ENCODE measurements at places on chromosomes 4 and X.

GRCh38 chrX:50812995-50813842 lies 775 bp downstream of the SHROOM4 start:
- DNase-seq, result peak; percentile 1

DNA sequence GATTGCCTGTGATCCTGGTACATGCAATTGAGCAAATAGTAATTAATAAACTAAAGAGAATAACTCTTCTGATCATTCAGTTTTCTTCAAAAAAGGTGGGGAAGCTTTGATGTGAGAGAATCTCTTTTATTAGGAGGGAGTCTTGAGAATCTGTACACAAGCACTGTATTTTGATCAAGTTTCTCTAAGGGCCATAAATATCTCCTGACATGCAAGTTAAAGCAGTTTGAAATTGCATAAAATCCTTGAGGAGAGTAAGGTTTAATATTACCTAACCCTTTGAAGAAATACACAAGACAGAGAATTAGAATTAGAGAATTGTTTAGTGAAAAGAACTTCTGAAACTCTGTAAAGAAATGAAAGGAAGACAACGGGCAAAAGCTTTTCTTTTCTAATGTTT lies 326.9 kb downstream of the FAT4 start:
- DNase-seq, result no peak

DNA sequence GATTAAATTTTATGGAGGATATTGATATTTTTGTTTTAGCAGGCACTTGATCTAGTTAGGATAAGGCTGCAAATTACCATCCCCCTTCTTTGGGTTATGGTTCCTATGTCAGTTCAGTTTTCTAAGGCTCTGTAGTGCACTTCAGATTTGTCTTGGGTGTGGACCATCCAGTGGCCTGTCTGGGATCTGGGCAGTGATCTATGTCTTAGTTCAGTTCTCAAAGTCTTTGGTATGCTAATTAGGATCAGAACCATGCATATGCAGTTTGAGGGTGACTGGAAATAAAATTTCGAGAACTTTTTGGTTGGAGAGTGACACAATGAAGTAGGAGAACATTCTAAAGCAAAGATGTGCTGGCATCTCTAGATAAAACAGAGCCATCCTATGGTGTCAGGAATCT lies 388.2 kb downstream of the MID1IP1 start:
- DNase-seq, result no peak

DNA sequence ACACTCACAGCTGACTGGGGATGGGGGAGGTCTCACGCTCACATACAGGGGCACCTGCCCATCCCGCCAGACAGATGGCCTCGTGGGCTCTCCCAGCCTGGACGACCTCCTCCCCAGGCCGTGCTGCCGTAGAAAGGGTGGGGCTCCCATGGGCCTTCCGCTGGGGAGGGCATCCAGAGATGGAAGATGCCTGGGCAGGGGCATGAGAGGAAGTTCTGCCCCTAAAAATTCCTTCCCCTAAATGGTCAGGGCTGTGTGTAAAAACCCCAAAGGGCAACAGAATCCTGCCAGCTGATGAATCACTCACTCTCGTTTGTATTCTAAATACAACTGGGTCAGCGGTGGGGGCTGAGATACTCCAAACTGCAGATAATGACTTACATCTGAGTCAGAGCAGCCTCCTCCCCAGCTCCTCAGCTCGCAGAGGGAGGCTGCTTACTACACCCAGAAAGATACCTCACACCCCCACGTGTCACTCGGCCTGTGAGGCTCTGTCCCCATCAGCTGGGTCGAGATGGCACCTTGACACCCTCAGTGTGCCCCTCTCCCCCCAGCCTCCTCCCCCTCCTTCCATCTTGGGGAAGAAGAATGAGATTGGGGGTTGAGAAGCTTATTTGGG lies 10.1 kb downstream of the WDR1 start:
- DNase-seq, result no peak

DNA sequence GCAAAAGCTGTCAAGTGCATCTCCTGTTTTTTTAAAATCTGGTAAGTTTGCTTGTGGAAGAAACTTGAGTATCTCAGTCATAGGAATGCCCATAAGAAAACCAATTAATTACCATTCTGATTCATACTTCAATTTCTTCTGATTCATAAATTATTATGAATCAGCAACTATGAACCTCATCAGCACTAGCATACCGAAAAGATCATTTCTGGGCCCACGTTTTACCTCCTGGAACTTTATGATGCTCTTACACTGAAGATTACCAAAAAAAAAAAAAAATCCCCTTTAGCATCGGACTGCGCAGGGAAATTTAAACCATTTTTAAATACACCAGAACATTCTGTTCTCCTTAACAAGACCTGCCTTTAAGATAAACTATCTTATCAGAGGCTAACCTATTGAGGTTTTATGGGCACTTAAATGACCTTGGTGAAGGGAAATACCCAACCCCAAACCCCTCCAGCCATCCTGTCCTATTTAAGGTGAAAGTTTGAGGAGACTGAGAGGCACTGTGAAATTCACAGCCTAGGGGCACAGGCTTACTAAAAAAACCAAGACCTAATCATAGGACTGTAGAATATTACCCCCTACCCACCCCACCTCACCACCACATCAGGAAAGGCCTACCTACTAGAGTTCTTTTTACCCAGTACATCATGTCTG lies 38.2 kb upstream of the ABCG2 start:
- no peak for DNase-seq

- DNase-seq, result no peak
Observed at GRCh38 chrX:64205441-64205734, at the start of gene AMER1. TSS of gene AMER1 (minus strand) at chrX:64205708. CDS start at chrX:64193286, 12,422 bp downstream.

- no peak for DNase-seq
Observed at GRCh38 chr4:87078987-87079486, 141.4 kb downstream of the KLHL8 start.

GRCh38 chr4:55781341-55781740 lies 38.2 kb upstream of the EXOC1L start:
- no peak for DNase-seq

DNA sequence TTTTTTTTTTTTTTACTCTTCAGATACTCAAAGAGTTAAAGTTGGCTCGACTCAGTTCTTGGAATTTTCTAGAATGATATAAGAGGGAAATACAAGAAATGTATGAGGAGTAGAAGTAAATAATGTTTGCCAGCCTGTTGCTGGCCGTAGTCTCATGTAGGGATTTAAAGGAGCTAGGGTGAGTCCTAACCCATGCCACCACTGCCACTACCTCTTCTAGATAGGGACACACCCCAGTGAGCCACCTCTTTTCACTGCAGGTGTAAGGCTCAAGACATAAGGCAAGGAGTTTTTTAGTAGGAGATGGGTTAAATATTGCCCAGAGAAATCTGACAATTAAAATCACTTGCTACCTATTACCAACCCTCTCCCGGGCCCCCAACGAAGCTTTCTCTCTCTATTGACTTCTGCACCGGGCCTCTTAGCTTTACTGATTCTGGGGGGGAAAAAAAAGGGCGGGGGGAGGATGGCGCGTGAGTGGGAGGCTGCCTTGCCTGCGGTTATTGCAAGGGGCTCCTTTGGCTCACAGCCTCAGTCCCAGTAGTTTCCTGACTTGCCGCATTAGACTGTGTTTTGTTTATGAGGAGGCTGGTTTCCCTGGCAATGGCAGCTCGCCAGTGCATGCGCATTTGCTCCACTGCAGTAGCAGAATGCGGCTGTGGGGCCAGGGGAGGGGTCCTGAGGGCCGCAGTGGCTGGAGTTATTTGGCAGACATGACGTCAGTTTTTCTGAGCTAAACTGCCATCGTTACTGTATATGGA lies 3.0 kb downstream of the LINC00632 start:
- DNase-seq, result no peak

GRCh38 chr4:13461191-13461905 lies 22.8 kb downstream of the RAB28 start:
- DNase-seq, result no peak

- DNase-seq, result no peak
Observed at GRCh38 chr4:165010991-165011390, 20.8 kb upstream of the TRIM60 start.

DNA sequence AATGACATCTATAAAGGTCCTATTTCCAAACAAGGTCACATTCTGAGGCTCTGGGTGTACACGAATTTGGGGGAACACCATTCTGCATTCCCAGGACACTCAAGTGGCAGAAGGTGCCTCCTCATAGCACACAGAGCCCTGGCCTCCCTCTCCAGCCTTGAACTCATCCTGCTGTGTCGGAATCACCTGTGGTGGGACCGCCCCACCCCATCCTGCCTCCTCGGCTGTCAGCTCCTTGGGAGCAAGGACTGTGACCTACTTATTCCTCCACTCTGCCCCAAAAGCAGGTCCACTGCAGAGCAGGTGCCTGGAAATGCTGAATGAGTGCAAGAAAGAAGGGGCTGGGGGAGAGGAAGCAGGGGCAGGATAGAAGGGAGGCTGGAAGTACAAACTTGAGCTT lies 33.5 kb downstream of the HTRA3 start:
- DNase-seq, result no peak

- DNase-seq, result no peak
Observed at GRCh38 chr4:141248029-141248428, 27.3 kb downstream of the ZNF330 start.

DNA sequence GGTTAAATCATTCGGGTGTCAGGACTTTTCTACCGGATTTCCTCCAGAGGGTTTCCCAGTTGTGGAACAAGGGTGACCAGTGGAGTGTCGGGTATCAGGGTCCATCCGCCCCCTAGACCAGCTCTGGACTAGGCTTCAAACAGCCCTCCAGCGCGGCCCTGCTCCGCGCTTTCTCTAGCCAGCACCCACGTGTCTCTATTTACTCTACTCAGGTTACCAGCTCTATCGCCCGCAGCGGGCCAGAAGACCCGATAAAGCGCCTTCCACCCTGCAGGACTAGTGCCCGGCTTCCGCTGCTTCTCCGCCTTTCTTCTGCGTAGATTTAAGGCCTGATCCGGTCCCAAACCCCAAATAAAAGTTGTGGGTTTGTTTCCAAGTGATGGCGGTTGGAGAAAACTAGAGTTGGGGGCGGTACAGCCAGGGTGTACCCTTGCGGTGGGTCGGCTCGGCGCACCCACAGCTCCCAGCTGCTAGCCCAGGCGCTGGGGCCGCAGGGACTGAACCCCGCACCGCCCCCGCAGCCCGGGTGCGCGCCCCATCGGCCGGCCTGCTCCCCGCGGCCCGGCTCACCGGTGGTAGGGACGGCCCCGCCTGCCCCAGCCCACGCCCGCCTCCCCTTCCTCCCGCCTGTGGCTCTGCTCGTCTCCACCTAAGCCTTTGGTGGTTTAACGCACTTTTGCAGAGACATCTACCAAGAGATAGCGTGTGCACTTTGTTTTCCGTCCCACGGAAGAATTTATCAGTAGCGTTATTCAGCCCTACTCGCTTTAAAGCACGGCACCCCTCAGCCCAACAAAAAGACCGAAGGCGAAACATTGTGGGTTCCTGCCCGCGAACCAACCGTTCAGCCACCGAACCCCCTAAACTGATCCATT lies 2.1 kb downstream of the LEF1 start:
- DNase-seq, result peak; percentile 64

GRCh38 chr4:167424341-167425256 lies 190.3 kb upstream of the SPOCK3 start:
- DNase-seq, result no peak

GRCh38 chrX:43643201-43643600 lies 12.9 kb upstream of the MAOA start:
- no peak for DNase-seq

GRCh38 chr4:134189480-134189879 lies 12.1 kb downstream of the PABPC4L start:
- no peak for DNase-seq

- no peak for DNase-seq
Observed at GRCh38 chr4:83599183-83599582, 63.3 kb downstream of the GPAT3 start.

GRCh38 chrX:134865682-134866255 lies 125.0 kb upstream of the SMIM10 start:
- DNase-seq, result no peak

- DNase-seq, result no peak
Observed at GRCh38 chr4:59987289-59987688, 1212.8 kb upstream of the ADGRL3 start.

DNA sequence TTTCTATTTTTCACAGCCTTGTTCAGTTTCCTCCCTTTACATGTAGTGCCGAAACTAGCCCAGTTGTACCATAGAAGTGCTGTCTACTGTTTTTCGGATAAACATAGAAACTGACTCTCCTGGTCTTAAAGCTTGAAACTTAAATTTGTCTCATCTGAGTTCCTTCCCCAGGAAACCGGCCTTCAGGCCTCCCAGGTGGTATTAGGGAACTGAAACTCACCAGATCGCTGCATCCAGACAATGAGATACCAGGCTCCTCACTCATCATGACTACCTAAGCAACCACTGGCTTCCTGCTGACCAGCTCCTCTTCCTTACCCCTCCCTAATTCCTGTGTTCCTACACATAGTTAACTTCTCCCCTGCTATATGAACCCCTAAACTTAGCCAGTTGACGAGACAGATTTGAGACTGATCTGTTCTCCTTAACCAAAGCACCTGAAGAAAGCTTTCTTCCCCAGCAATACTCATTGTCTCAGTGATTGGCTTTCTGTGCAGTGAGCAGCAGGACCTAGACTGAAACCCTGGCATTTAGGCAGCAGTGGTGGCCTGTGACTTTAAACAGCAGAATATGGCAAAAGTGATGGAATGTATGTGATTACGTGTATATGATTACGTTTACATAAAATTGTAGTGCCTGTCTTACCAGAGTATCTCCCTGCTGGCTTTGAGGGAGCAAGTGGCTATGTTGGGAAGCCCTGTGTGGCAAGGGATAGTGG lies 959.1 kb upstream of the LCORL start:
- no peak for DNase-seq

DNA sequence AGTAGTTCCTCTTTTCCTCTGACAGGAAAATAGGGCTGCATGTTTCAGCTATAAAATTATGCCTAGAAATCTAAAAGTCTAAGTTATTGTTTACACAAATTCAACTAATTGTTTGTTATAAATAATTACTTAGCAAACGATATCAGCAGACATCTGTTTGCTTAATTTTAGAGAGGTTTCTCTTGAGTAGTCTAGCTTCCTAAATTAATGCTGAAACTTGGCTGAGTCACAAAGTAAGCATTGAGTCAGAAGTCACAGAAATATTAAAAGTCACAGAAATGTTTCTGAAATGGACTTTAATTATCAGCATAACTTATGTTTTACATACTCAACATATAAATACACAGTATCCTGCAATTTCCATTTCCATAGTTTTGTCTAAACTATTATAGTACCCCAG lies 1044.0 kb downstream of the CCSER1 start:
- no peak for DNase-seq

- no peak for DNase-seq
Observed at GRCh38 chr4:53195815-53196661, 169.8 kb downstream of the SCFD2 start.

- no peak for DNase-seq
Observed at GRCh38 chr4:98574816-98575215, 83.6 kb downstream of the TSPAN5 start.

- no peak for DNase-seq
Observed at GRCh38 chr4:144450526-144450925, 195.4 kb upstream of the HHIP start.
